8988T (cell line): ENCODE measurements at places on chromosomes 5 and 9.

DNA sequence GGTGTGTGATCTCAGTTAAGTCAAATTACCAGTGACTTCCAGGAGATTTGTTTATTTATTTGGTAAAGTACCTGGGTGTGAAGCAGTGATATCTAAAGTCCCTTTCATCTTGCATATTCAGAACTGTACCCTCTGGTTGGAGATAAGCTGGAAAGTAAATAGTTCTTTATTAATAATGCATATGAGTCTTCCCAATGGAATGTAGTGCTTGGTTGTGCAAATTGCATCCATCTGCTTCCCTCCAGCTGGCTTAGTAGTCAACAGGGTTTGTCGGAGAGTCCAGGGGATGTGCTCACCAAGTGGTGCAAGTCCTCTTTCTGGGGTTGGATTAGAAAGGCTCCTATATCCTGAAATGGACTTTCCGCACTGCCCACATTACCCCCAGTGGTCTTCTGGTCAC is 42.0 kb downstream of the TRPM3 start:
- DNase-seq = no peak

- no peak for DNase-seq
These were observed 94.5 kb upstream of the PPP1R2B start for GRCh38 chr5:156755421-156756087.

- DNase-seq = no peak
These were observed 37.9 kb downstream of the NRG2 start for GRCh38 chr5:140005145-140005591.

- DNase-seq = no peak
These were observed 541.4 kb downstream of the KCTD16 start for GRCh38 chr5:144712090-144712489.

- no peak for DNase-seq
These were observed 490.9 kb downstream of the SEMA5A start for GRCh38 chr5:9054821-9055589.

DNA sequence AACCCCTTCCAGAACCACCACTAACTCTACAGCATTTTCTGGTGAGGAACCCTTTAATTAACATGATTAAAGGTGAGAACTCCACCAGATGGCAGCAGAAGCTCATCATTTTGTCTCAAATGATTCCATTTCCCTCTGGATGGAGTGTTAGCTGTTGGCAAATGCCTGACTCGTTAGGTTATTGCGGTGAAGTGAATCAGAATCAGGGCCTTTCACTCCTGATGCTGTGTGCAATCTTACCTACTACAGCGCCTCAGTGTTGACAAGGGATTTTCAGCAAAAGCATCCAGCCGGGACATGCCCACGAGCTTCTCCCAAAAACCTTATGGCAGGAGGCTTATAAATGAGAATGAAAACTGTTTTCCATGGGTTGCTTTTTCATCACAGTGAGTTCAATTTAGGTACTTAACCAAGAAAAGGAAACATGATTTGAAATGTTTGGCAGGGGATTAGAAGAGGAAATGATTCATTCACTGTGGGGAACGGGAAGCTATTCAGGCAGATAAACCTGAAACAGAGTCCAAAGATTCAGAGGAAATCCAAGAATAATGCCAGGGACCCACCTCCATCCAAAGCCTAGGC is 48.0 kb upstream of the CAST start:
- DNase-seq = peak; percentile 11

DNA sequence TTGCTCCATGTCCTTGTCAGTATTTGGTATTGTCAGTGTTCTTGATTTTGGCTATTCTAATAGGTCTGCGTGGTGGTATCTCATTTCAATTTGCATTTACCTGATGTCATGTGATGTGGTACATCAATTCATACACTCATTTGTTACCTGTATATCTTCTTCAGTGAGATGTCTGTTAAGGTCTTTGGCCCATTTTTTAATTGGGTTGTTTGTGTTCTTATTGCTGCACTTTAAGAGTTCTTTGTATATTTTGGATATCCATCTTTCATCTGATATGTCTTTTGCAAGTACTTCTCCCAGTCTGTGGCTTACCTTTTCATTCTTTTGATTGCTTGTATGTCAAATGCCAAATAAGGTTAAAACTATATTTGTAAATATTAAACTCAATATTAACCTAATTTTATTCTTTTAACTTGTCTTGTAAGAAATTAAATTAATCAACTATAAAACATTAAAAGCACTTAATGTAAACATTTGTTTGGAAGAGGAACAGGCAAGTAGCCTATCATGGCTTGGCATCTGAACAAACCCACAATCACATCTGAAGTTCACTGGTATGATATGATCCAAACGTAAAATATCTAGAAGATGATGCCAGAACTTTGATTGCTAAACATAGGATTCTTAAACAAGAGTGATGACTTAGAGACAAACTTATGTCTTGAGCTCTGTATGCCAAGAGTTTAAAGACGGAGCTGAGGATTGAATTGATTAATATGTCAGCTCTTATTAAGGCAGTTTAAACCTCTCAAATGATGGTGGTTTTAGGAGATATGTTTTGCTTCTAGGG is 587.3 kb downstream of the ANXA1 start:
- no peak for DNase-seq

DNA sequence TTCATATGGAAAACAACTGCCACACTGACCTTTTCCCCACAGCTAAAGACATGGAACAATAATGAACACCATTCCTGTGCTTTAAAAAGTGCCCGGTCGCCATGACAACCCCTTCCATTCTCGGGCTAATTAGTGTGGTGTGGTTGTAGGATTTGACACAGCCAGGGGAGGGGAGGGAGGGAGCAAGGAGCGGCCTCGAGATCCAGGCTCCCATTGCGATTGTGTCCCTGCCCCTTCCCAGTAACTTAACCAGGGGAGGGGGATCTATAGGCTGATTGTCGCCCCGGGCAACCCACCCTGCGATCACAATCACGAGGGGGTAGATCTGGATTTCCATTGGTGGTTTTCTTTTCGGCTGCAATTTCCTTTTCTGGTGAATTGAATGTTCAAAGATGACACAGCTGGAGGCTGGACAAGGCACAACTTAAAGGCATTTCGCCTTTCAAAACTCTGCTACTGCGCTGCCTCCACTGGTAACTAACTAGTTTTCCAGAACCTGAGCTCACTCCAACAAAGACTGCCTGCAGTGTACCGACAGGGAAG is 96.7 kb upstream of the RETREG1 start:
- DNase-seq = no peak

GRCh38 chr9:130651221-130651620 is 13.2 kb upstream of the PRDM12 start:
- DNase-seq = no peak

GRCh38 chr5:53288511-53288910 is 179.0 kb upstream of the MOCS2 start:
- DNase-seq = no peak

DNA sequence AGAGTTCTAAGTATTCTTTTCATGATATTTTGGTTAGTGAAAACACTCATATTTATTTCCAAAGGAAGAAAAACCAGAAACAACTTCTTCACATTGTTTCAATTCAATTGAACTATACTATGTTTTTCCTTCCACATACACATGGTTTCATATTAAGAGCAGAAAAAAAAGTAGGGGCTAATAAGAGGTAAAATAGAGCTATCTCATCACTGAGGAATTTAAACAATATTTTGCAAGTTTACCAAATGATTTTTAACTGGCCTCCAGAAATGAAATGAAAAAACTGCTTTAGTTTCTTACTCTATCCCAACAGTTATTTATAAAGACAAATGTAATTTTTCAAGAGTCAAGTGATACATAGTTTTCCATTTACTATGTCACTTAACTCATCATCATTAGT is 233.5 kb downstream of the RFX3 start:
- no peak for DNase-seq

DNA sequence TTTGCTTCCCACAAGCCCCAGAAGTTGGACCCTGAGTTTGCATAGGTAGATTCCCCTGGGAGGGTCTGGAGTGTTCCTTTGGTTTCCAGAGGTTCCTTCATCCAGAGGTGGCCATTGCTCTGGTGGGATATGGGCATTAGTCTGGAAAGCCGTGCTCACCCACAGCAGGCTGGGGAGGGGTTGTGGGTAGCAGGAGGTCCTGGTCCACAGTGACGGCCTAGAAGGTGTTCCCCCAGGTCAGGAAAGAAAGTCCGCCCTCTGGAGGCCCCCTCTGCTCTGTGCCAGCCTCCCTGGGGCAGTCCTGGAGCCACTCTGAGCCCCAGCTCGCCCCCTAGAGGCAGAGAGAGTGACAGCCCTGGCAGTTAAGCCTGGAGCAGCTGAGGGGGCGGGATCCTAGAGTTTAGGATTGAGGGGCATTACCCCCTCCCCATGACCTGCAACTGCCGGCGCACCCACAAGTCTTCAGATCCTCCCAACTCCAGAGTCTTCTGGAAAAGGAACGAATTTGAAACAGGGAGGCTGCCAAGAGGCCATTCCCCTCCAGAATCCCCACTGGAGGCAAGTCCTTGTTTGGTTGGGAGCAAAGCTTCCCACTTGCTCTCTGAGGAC is 36.8 kb downstream of the NDST1 start:
- peak; percentile 93 for DNase-seq

DNA sequence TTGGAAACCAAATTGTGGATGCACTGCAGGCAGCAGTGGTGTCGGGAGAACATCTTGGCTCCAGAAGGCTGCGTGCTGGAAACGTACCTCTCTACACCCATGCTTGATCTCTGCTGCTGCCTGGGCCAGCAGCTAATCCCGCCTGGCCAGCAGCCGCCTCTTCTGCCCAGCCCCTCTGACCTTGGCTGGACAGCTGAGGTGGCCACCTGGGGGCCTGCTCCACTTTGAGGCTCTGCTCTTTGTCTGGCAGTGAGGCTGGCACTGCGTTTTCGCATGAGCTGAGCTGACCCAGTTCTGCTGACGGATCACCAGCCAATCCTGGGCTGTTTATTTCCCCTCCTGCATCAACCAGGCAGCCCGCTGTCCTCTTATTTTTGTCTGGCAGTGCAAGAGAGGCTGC is 154.9 kb downstream of the TENT4A start:
- DNase-seq = no peak

GRCh38 chr9:128145536-128145935 is 3.7 kb upstream of the LCN2 start:
- no peak for DNase-seq

GRCh38 chr5:147939431-147940114 is 33.2 kb upstream of the C5orf46 start:
- no peak for DNase-seq

DNA sequence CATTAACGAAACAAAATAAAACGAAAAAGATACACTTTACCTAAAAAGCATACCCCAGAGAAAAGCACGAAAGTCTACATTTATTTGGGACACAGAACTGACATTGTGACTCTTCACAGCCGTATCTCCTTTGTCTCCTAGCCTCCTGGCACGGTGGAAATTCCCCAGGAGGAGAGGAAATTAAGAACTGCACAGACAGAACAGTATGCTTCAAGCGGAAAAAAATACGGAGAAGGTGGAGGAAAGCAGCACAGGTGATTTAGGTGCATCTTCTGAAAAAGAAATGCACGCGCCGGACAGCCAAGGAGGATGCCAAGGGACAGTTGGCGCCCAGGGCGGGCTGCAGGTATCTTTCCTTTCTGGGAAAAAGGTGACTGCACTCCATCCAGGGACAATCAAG is 32.0 kb downstream of the DDX31 start:
- no peak for DNase-seq

- no peak for DNase-seq
These were observed 16.6 kb downstream of the TUT7 start for GRCh38 chr9:86337469-86338108.

GRCh38 chr5:173420108-173420507 is 91.9 kb upstream of the STC2 start:
- DNase-seq = no peak

GRCh38 chr9:33287087-33287490 is 3.2 kb upstream of the NFX1 start:
- peak; percentile 62 for DNase-seq

DNA sequence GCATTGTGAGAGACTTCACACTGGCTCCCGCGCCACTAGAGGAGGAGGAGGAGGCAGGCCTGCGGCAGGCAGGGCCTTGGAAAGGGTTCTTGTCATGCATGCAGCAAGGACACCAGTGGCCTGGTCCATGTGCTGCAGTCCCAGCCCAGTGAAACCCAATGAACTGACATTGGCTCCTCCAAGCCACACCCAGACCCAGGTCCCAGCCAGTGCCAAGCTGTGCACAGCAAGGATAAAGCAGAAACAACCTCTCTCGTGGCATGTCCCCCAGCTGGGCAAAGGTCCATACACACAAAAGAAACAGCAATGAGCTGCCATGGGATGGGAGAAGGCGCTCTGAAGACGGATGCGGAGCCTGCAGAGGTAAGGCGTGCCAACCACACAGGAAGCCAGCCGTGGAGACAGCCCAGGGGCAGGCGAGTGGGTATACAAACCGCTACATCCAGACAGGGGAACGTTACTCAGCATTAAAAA is 89.2 kb downstream of the SEMA4D start:
- no peak for DNase-seq

GRCh38 chr5:124655251-124655917 is 91.1 kb downstream of the ZNF608 start:
- no peak for DNase-seq

- no peak for DNase-seq
These were observed 18.3 kb upstream of the HSDL2 start for GRCh38 chr9:112361601-112362000.

GRCh38 chr9:129649726-129650679 is 8.1 kb upstream of the ASB6 start:
- no peak for DNase-seq

DNA sequence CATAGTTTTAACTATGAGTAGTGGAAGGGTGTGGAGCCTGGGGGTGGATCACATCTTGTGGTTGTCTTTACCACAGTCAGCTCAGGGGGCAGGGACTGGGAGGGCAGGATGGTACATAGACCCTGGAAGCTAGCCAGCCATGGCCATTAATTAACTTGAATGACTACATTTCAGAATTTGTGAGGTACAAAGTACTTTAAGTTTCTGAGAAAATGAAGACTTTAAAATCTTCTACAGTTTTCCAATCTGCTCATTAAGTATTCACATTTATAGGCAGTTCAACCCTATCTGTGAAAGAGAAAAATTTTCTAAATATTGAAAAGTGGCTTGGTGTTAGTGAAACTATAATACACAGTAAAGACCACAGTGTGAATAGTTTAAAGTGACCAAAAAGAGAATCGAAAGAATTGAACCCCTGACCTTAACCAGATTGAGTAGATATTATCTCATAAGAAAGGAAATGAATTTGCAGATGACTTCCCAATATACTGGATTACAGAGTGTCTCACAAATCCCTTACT is 234.2 kb upstream of the MEF2C start:
- no peak for DNase-seq
